Activated T-helper 9 cell treated with anti-CD3 and anti-CD28 coated beads, Interleukin-2, amount 50 U/mL, for 16 hours (primary cell): ENCODE measurements at places on chromosomes 13 and 19.

DNA sequence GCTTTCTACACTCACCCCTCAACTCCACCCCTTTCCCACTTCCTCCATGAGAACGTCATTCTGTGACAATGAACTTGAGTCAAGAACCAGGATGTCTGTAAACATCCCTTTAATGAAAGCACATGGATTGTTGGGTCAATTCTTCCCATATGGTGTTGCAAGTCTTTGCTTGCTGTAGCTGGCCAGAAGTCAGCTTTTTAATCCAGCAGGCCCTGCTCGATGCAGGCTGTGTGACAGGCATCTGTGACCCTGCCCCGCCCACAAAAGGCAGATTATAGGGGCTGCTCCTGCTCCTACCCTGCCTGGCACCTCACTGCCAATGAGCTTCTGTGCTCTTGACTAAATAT is 78.0 kb downstream of the STARD13 start:
- DNase-seq: no peak

DNA sequence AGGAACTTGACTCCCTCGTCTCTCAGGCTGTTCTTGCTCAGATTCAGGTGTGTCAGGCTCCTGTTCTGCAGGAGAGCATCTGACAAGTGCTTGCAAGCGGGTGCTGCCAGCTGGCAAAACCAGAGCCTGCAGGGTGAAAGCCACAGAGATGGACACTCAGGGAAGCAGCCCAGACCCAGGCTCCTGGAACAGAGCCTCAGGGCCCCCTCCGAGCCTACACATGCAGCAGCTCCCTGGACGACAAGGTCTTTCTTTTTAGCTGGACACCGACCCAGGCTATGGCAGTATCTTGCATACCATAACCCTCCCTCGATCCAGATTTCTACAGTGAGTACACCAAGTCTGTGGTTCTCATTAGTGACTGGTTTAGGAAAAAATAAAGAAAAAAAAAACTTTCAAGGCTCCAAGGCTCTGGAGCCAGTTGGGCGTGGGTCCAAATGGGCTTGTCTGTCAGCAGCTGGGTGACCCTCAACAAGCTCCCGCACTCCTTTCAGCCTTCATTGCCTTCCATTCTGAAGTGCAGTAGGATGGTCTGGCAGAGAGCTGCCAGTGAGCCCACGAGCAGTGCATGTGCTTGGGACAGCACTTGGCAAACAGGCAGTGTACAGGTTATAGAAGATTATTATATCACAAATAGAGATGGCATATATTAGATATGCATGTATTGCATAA is 29.9 kb downstream of the NLRP13 start:
- DNase-seq: no peak

- DNase-seq: peak; percentile 18
Observed at GRCh38 chr13:51453959-51454703, 1.3 kb upstream of the INTS6 start.

DNA sequence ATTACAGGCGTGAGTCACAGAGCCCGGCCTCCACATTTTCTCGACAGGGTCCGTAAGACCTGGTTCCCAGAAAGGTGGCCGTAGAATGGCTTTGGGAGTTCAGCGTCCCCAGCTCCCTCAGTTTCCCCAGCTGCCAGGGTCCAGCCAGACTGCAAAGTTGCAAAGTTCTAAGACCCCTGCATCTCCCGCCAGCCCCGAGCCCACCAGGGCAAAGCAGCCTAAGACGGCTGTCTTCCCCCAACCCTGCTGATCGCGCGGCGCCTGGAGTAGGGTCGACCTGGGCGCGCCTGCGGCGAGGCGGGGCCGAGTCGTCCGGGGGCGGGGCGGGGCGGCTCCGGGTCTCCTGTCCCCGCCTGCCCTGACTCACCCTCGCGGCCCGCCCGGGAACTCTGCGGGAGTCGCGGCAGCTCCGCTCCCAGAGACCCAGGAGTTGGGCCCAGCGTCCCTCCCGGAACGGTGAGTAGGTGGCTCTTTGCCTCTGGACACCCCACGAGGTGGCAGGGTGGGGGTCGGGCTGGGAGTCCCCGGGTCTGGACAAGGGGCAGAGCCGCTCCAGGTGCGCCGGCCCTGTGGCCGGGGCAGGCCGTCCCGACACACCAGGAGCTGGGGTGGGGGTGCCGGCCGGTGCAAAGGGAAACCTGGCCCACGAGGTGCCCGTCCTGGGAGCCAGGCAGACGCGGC is at the start of gene LRRC8E:
TSS of gene LRRC8E (plus strand) at position 366 of the 681 bp plus-strand sequence. CDS start 7,094 bp downstream, outside the sequence.
- no peak for DNase-seq

GRCh38 chr13:90896002-90896401 is 451.5 kb upstream of the MIR17HG start:
- DNase-seq: no peak

- DNase-seq: no peak
Observed at GRCh38 chr13:45325806-45326205, 15.2 kb downstream of the TPT1 start.

DNA sequence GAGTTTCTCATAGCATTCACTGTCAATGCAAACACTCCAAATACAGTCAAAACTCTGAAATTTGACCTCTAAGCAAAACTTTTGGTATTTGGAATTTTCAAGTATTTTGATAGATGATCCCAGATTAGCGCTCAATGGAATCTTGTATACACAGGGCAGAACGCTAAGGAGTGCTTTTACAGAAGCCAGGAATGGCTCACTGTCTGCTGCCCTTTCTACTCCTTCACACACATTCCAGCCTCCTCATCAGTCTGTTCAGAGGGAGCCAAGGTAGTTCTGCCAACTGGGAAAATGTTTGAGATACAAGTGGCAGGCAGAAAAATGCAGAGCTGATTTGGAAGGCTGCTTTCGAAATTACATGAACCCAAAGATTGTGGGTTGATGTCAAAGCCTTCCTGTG is 4.4 kb upstream of the STARD13 start:
- no peak for DNase-seq

DNA sequence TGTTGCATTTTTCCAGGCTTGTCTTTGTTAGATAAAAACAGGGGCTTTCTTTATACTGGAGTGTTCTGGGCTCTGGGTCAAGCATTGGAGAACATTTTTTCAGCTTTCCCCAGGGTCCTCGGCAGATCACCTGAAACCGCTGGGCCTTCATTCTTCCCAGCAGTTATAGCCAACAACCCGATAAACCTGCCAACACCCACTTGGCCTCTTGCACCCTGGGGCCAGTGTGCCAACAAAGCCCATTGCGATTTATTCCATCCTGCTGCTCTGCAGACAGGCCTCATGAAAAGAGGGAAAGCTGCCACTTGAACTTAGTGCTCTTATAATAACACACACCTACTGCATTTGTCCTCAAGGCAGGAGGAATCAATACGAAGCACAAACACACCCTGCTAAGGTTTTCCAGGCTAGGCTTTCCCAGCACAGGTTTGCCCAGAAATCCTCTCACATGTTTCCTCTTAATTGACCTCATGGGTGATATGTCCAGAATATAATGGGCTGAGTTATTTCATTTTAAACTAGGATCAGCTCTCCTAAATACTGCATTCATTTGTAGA is 669.3 kb downstream of the LIG4 start:
- DNase-seq: no peak

GRCh38 chr13:26985285-26985878 is 186.2 kb downstream of the USP12 start:
- DNase-seq: peak; percentile 37

- DNase-seq: no peak
Observed at GRCh38 chr19:45528149-45528743, 21.0 kb downstream of the VASP start.

GRCh38 chr13:67726979-67727378 is 496.8 kb upstream of the PCDH9 start:
- DNase-seq: no peak

DNA sequence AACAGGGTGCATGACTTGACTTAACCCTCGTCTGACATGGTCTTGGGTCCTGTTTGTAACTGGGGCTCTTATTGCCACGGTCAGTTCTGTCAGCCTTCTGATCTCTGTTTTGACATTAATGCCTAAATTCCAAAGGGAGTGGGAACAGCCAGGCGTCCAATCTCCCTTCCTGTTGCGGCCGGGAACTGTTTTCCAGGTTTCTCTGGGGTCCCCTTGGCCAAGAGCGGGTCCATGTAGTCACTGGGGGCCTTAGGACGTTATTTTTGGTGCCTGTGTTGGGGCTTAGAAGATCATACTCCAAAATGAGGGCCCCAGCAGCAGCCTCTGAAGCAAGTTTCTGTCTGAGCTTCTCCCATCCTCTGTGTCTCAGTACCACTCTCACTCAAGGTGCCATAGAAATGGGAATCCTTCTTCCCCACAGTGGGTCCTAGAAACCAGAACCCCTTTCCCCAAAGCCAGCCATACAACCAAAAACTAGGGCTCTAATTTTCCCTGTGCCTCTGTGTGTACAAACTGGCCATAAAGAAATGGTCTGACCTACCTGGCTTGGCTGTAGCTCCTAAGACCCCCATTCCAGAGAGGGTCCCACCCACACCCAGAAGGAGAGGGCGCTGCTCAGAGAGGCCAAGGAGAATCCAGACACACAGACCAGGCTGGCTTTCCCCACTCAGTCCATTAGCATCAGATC is 50.4 kb downstream of the C13orf46 start:
- DNase-seq: no peak

- no peak for DNase-seq
Observed at GRCh38 chr13:49812812-49813211, 20.3 kb upstream of the KPNA3 start.

- no peak for DNase-seq
Observed at GRCh38 chr19:1985588-1986356, 29.7 kb downstream of the BTBD2 start.

DNA sequence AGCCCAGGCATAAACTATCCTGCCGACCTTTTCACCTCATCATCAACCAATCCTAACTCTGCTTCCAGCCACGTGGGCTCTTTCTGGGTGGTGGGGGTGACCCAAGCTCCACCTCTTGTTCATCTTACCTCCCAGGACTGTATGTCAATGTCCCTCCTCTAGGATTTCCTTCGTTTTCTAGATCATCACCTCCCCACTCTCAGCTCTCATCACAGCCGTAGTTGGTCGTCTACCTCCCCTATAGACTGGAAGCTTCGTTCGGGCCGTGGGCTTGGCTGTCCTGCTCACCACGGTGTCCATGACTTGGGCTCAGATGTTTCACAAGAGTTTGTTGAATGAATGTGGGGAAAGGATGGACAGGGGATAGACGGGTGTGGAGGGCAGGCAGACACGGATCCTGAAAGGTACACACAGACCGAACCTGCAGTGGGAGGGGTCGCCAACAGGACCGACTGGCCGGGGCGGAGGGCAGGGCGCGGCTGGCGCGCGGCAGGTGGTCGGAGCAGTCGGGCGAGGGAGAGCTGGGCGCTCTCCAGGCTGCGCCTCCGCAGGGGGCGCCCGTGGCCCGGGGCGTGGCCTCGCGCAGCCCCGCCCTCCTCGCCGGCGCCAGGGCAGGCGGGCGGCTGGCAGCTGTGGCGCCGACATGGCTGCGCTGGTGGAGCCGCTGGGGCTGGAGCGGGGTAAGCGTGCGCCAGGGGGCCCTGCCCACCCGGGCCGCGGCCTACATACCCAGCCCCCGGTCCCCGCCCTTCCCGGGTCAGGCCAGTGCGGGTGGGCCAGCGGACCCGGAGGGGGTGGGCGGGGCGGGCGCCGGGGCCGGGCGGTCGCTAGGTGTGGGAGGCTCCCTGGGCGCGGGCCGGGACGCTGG is at the start of gene LIN7B:
TSS of gene LIN7B (plus strand) at position 609 of the 868 bp plus-strand sequence. CDS start at position 644, 35 bp downstream.
- DNase-seq: peak; percentile 65
